ENCODE measurements at places on chromosomes 11 and 22.
A peak's percentile ranks its signal among the peaks of the same experiment; 100 is the strongest.

DNA sequence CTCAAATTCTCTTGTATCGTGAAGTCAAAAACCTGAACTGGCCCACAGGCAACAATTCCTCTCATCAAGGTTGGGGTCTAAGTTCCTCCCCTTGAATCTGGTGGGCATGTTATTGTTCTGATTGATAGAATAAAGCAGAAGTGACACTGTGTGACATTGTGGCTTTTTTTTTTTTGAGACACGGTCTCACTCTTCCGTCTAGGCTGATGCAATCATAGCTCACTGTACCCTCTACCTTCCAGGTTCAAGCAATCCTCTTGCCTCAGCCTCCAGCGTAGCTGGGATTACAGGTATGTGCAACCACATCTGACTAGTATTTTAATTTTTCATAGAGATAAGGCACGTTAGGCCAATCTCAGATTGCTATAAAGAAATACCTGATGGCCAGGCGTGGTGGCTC lies 8.9 kb upstream of the PELI3 start:
- no peak for DNase-seq

DNA sequence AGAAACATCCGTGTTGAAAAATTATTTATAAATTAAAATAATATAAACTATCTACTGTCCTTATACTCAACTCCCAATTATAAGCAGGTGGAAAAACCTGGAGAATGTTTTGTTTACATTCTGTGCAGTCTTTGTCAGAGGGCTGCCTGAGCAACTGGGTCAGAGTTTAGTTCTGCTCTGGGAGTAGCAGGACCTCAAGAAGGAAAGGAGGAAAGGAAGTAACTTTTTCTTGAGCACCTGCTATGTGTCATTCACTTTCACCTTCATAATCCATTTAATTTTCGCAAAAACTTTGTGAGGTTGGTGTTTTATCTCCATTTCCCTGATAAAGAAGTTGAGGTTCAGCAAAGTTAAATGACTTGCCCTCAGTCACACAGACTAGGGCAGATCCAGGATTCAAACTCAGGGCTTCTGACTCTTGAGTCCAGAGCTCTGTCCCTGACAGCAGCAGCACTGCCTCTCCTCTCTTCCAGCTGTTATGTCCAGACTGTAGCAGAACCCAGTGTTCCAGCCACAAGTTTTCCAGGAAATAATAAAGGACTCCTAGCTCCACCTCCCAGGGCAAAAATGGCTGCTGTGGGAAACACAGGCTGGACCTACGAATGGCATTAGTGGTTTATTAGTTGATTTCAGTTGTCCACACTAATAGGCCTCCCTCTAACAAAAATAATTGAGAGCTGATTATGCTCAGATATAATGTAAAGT lies 6.4 kb downstream of the CD3E start:
- DNase-seq: no peak

DNA sequence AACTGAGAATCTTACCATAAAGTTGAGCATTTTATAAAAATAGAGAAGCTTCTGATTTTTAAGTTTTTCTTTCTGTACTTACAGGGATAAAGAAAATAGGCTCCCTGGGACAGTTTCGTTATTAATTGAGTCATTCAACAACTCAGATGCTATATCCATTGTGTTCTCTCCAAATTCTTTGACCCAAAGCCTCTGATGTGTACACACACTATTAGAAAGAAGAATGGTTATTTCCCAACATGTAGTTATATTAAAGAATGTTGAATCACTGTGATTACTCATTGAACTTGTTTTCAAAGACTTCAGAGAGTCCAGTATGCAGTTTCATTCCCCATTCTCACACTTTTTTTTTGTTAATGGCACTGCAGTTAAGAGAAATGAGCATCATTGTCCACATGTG lies 734.3 kb upstream of the ARHGAP42 start:
- no peak for DNase-seq

GRCh38 chr22:31451709-31452571 lies 37.7 kb downstream of the EIF4ENIF1 start:
- peak; percentile 20 for DNase-seq

DNA sequence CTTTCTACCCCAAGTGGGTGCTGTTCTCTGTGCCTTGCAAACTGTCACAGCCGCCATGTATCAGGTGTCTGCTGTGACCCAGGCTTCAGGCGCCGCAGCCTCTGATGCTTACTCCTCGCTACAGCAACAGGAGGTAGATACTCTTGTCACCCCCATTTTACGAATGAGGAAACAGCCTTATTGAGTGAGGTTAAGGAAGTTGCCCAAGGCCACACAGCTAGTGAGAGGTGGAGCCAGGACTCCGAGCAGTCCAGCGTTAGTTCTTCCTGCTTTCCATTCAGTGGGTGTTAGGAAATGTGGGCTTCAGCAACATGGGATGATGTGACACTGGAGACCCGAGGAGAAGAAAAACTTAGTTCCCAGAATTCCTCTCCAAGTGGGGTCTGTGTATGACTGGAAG lies 14.3 kb downstream of the RNF215 start:
- DNase-seq: no peak

DNA sequence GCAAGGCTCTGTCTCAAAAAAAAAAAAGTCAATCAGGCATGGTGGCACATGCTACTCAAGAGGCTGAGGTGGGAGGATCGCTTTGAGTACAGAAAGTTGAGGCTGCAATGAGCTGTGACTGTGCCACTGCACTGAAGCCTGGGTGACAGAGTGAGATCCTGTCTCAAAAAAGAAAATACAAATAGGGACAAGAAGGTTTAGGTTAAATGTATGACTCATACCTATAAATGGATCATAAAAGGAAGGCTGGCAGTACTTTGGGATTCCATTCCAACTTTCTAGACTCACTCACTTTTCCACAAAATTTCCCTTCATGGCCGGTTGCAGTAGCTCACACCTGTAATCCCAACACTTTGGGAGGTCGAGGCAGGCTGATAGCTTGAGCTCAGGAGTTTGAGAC lies 25.6 kb upstream of the OSBP start:
- peak; percentile 25 for DNase-seq

DNA sequence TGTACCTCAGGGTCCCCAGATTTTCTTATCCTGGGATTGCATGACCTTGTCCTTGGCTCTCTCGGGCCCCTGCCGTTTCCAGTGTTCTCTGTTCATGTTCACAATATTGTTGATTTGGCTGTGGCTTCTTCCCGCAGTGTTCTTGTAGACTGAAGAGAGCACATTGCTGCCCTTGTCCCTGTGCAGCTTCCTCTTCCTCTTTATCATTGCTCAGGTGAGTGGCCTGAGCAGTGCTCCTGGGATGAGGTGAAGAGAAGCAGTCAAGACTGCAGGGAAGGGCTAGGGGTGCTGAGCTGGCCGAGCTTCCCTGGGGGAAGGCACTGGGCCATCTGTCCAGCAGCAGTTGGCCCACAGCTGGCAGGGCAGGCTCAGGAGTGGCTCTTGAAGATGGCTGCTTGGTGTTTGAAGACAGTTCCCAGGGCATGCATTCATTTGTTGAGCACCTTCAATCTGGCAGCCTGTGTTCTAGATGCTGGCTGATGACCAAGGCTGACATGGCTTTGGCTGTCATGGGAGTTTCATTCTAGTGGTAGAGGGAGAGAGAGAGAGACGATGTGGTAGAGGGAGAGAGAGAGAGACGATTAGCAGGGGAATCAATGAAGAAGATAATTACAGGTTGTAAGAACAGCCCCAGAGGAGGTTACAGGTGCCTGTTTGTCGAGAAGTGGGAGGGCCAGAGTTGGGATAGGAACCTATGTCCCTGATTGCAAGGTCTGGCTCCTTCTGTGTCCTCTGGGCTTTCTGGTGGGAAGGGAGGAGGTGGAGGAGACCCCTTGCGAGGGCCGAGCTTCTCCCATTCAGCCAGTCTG lies 17.4 kb downstream of the BMAL1 start:
- DNase-seq: no peak

- no peak for DNase-seq
These were observed 8.4 kb downstream of the CYTH4 start for GRCh38 chr22:37290737-37291136.

GRCh38 chr22:41576877-41577276 lies 12.8 kb downstream of the PMM1 start:
- DNase-seq: peak; percentile 54

GRCh38 chr11:94018721-94019120 lies 2.4 kb upstream of the HEPHL1 start:
- no peak for DNase-seq

- DNase-seq: no peak
These were observed 44.8 kb downstream of the SLN start for GRCh38 chr11:107666911-107667613.

DNA sequence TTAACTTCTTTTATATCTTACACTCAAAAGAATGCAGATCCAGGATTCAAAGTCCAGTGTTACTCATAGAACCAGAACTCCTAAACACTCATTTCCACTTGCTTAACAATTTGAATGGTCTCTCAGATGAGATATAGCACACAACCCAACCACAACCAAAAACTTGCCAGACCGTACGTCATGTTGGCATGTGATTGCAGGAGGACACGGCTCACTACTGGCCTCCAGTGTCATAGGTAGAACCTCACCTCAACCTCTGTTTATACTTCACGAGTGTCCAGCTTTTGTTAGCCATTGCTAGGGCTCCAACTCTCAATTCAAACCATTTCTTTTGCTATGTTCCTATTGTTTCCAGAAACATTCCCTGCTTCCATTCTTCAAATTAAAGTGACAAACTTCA lies 58.5 kb upstream of the PDGFD start:
- peak; percentile 5 for DNase-seq

DNA sequence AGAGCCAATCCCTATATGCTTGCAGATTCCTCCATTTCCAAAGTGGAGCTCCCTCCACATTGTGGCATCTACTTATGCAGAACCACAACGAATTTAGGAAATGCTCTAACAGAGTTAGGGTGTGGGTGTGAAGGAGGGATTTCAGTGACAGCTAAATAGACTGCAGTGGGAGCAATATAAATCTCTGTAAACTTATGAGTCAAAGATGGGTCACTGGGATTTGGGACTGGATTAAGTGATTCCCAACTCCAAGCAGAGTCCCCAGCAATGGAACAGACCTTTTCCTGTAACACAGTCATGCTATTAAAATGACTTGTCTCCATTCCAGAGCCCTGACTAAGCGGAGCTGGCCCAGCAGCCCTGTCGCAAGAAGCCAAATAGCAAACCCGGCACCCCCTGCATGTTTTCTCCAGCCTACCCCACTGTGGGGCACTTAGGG lies 36.6 kb downstream of the RPL27A start:
- peak; percentile 35 for DNase-seq

- DNase-seq: no peak
These were observed 59.3 kb upstream of the FAM181B start for GRCh38 chr11:82792822-82793569.

DNA sequence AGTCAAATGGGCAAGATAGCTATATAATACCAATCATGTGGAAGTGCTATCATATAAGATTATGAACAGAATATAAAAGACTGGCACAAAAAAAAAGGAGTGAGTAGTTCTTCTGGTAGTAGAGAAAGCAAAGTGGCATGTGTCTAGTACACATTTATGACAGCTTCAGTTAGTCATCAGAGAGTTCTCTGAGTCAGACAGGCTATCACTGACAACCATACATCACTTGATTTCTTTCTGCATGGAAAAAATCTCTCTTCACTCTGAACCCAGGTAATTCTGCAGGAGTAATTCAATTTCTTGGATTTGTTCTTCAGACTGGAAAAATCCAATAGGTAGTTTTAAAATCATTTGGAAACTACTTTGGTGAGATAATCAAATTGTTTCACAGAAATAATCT lies 286.8 kb upstream of the ANO3 start:
- no peak for DNase-seq

GRCh38 chr11:12195768-12196167 lies 85.4 kb downstream of the MICAL2 start:
- DNase-seq: no peak

GRCh38 chr11:93689240-93689639 lies 27.8 kb downstream of the CEP295 start:
- no peak for DNase-seq

DNA sequence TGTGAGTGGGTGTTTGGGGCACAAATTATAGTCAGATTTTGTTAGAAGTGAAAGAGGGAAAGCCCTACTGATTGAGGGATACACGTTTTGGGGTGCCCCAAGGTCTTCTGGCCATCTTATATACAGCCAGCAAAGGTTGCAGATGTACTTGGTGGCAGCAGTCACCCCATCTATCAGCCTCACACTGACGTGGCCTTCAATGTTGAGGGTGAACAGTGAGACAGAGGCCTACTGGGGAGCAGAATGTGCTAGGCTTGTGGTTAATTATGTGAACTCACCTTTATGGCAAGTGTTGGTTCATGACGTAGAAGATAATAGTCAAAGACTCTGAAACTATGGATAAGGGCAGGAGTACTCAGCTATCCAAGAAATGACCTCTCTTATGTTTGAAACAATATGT lies 121.2 kb downstream of the TRIM44 start:
- DNase-seq: no peak

DNA sequence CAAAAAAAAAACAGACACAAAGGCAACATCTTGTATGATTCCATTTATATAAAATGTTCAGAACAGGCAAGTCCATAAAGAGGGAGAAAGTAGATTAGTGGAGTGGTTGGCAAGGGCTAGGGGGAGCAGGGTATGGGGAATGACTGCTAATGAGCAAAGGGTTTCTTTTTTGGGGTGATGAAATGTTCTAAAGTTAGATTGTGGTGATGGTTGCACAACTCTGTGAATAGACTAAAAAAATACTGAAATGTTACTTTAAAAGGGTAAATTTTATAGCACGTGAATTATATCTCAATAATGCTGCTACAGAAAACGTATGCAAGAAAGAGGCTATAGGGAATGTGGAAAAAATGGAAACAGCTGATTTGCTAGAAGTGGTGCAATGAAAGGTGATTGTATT lies 155.1 kb downstream of the TENM4 start:
- DNase-seq: no peak

GRCh38 chr11:3894128-3894731 lies 38.8 kb downstream of the STIM1 start:
- DNase-seq: no peak

- DNase-seq: no peak
These were observed 11.3 kb upstream of the NFAM1 start for GRCh38 chr22:42443240-42444076.

DNA sequence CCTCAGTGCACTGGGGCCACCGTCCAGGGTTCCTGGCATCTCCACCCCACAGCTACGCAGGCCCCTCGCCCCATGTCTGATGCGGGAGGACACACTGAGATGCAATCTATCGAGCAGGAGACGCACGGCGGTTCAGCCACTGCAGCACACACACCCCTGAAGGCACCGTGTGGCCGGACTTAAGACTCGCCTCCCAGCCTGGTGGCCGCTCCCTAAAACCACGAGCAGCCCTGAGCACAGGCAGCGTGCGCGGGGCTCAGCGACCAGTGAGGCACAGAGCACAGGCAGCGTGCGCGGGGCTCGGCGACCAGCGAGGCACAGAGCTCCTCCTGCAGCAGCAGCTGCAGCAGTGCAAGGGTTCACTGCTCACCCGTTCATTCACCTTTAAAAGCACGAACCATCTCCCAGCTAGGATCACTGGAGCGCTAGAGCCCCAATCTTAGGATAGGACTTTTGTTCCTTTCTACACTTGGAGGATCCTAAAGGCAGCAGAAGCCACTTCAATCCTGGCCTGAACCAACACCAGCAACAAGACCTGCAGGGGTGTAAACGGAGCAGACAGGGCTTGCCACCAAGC lies 31.4 kb downstream of the TOLLIP start:
- no peak for DNase-seq

GRCh38 chr11:70176940-70177689 lies 26.0 kb upstream of the FADD start:
- no peak for DNase-seq

Measured in SW480 (cell line).